Fibroblast of the aortic adventitia (primary cell): ENCODE measurements at places on chromosomes 2 and 18. TPM values are rescaled to one million over a fixed set of nuclear protein-coding genes. Genes with fewer than 3 reads are reported as not detected.
A peak's percentile ranks its signal among the peaks of the same experiment; 100 is the strongest.

- no peak for DNase-seq
Observed at GRCh38 chr2:1970341-1970740, 226.0 kb upstream of the PXDN start.

- DNase-seq = peak; percentile 56
Observed at GRCh38 chr2:241314226-241315092, 1.0 kb downstream of the HDLBP start.

Gene ANKRD62
- total RNA-seq = not detected in 2 replicates

GRCh38 chr2:140353541-140353940 lies 1573.4 kb upstream of the NXPH2 start:
- peak; percentile 75 for DNase-seq
